Stimulated activated CD4-positive, alpha-beta T cell treated with anti-CD3 and anti-CD28 coated beads, TNF-alpha, amount 100 ng/mL, for 4 hours (primary cell): ENCODE measurements at places on chromosomes 3 and 15.

DNA sequence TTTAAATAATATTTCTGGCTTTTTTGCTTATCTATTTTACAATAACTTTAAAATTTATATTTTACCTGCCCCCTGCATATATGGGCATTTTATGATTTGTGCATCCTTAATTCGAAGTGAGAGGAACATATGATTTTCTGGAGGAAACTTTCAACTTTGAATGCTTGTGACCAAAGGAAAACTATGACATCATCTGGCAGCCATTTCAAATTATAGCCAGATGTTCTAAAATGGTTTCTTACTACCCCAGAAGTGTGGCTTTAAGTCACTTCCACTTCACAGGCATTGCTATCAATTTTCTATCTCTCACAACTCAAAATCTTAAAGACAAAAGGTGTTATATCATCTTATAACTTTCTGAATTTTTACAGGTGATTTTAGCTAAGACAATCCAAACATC lies 508.8 kb downstream of the RBMS3 start:
- no peak for DNase-seq

DNA sequence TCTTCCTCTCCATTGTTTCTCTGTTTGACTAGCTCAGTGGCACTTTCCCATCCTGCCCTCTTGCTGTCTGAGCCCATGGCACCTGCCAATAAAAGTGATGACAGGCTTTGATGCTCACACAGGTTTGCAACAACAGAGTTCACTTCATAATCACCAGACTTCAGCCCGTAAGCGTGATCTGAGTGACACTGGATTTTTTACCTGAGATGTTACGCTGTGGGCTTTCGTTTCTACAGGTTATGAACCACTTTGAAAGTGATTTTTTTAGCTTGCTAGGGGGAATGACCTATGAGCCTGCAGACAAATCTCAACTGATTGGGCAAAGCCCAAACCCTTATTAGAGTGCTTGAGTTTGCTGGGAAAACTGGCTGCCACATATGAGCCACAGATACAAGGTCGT lies 173.9 kb upstream of the ICE2 start:
- no peak for DNase-seq

DNA sequence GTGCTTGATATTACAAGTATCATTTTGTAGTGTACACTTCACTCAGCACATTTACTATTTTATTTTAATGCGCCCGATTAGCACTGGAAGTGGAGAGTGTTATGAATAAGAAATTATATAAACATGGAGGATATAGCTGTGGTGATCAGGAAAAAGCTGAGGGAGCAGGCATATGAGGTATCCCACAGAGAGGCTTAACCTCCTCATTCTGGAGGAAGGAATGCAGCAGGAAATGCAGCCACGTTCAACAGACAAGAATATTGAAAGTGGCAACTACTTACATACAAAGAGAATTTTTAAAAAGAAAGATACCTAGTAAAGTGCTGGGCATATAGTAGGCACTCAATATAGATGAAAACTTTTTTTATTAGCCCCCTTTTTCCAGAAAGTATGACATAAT lies 166.0 kb upstream of the SATB1 start:
- DNase-seq, result no peak

GRCh38 chr15:30992249-30992864 lies 929 bp upstream of the MTMR10 start:
- no peak for DNase-seq

GRCh38 chr3:149247929-149248691 lies 26.5 kb upstream of the CP start:
- no peak for DNase-seq

DNA sequence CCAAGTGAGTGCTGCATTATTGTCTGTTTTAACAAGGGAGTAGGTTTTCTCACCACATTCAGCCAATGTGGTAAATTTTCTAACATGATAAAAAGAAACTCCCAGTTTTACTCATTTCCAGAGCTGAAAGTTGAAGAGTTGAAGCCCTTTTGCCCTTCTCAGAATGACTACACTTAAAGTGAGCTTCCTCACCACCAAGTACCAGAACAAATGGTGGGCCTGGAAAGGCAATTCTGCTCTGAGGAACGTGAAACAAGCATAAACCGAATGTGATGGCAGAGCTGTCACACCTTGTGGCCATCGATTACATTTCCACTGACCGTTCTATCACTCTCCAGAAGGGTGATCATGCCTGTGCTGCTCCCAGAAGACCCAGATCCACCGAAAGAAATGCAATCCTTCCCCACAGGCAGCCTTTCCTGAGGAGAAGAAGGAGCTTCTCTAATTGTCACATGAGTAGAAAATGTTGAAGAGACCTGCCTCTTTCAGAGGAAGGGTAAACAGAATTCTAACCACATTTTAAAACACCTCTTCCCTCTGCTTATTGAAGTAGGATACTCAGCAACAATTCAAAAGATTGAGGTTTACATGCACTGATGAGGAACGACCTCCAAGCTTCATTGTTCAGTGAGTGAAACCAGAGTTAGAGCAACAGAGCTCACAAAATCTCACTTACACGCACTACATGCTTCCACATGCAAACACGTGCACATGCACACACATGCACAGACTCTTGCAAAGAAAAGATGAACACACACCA lies 21.4 kb upstream of the CCR9 start:
- DNase-seq, result no peak

GRCh38 chr15:52290329-52290728 lies 5.3 kb downstream of the MYO5C start:
- DNase-seq, result no peak

DNA sequence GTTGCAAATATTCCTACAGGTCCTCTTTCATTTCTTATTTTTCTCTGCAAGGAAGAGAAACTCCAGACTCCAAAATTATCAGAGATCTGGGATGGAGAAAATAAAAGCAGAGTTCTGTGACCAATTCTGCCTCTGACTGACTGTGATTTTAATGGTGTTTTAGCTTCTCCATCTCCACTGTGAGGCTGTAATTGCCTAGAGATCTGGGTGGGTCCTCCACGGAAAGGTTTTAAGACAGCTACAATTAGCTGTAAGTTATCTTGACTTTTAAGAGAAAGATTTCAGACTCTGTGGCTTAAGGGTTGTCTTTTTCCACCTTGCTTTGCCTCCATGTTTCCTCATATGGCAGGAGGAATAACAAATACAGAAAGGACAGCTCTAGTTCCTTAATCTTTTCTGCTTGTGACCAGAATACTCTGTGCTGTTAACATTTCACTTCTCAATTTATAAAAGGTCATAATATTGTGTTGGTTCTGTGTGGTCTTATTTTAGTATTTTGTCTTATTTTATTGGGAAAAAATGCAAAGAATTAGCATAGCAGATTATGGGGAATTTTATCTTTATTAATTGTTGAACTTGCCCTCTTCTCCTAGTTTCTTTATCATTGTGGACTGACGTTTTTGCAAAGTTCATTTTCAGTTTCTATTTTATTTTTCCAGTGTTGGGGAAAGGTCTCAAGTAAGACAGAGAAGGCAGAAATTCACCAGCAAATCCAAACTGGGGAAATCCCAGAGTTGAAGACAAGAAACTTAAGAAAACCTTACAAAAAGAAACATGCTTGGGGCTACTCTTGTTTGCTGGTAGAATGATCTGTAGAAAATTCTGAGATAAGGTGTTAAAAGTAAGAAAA lies 157.9 kb downstream of the RAP2B start:
- no peak for DNase-seq

- no peak for DNase-seq
Measured at GRCh38 chr3:133838296-133838789, 32.7 kb downstream of the SRPRB start.

DNA sequence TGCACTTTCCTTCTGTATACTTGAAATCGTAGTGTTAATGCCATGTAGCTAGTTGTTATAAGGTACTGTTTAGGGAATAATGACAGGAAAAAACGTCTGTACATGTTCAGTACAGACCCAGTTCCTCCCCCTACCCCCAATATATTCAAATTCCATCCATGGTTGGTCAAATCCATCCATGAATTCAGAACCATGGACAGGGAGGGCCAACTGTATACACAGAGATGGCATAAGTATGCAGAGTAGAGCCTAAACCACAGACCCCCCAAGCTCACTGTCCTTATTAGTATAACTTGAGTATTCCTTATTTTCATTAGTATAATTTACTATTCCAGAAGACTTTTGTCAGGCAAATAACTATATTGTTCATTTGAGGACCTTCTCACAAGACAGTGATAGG lies 51.2 kb upstream of the ADAMTS17 start:
- no peak for DNase-seq

GRCh38 chr3:71581457-71582035 lies 2.0 kb downstream of the FOXP1 start:
- peak; percentile 33 for DNase-seq

- no peak for DNase-seq
Measured at GRCh38 chr3:141493184-141493583, 6.4 kb downstream of the RASA2 start.

DNA sequence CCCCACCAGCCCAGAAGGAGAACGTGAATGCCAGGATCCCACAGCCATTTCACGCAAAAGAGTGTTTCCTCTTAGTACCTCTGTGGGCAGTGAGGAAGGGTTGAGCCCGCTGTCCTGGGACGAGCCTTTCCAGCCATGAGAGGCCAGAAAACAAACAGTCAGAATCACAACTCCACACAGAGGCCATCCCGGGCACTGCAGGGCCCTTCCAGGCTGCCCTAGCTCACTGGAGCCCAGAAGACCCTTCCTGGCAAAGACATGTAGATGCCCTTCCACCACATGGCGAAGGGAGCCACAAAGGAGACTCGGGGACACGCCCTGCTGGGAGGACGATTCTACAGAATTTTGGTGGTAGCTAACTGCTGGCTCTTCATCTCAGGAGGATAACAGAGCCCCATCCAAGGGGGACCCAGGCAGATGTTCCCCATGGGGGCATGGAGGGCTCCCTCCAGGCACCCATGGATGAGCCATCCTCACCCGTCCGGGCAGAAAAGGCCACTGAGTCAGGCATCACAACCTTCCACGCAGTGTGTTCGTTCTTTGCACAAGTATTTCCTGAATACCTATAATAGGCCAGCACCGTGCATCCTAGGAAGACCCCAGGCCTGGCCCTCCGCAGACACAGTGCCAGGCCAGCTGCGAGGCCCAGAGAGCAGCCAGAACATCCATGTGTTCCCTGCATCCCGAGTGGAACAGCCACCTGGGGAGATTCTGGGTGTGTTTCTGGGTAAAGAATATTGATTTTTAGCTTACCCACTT lies 47.2 kb downstream of the SLC12A8 start:
- DNase-seq, result no peak

- DNase-seq, result no peak
Measured at GRCh38 chr3:68953816-68954444, 21.6 kb upstream of the TAFA4 start.

DNA sequence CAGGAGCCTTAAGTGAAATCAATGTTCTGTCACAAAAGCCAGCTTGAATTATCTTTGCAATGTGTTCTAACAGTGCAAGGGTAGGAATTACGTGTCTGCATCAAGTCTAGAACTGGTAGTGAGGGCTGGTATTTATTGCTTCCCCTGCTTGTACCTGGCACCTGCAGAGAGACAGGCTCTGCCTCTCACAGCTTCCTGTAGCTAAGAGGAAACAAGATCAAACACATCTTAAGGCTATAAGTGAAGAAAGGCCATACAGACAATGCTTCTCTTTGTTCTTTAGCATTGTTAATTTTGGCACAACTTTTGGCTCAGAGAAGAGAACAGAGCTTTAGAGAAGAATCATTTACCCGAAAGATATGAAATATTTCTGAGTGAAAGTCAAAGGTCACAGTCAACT lies 479.9 kb downstream of the GRM7 start:
- no peak for DNase-seq

GRCh38 chr3:187367561-187368103 lies 553 bp upstream of the RTP4 start:
- DNase-seq, result no peak

DNA sequence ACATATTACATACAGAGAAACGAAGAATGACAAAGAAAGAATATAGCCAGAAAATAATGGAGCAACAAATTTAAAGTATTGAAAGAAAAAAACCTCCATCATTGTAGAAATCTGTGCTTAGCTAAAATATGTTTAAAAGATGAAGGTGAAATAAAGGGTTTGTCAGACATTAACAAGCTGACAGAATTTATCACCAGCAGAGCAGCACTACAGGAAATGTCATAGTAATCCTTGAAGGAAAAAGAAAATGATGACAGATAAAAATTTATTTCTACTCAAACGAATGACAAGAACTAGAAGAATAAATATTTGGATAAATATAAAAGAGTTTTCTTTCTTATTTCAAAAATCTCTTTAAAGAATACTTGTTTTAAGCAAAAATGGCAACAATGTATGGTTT lies 40.6 kb upstream of the OTOL1 start:
- DNase-seq, result no peak

- no peak for DNase-seq
Measured at GRCh38 chr3:5301651-5302297, 114.3 kb downstream of the EDEM1 start.

DNA sequence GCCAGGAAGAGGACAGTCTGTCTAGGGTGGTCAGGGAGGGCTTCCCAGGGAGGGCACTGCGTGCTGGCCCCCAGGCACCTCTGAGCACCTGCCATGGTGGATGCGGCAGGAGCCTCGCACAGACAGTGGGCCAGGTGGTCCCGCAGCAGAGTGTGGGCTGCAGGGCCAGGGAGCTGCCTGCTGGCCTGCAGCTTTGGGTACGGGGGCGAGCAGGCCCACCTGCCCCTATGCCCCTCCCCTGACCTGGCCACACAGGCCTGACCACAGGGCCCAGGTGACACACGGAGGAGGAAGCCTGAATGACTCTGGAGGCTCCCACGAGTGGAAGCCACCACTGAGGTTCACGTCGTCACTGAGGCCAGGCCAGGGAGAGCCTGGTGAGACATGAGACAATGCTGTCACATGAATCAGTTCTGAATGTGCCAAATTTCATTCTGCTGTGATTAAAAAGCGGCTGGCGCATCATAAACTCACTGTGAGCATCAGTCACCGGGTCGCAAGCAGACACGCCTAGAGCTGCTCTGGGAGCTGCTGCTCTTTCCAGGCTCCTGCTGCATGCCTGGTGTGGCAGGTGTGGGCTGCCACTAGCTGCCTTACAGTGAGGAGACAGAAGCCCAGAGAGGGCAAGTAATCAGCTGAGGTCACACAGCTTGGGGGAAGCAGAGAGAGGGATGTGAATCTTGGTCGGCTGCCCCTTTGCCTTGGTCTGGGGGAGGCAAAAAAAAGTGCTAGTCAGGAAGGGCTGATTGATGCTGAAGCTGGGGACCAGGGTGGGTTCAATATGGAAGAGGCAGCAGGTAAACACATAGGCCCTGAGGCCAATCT lies 39.5 kb upstream of the IQSEC1 start:
- no peak for DNase-seq

GRCh38 chr15:37097144-37097919 lies 3.0 kb downstream of the MEIS2 start:
- no peak for DNase-seq

DNA sequence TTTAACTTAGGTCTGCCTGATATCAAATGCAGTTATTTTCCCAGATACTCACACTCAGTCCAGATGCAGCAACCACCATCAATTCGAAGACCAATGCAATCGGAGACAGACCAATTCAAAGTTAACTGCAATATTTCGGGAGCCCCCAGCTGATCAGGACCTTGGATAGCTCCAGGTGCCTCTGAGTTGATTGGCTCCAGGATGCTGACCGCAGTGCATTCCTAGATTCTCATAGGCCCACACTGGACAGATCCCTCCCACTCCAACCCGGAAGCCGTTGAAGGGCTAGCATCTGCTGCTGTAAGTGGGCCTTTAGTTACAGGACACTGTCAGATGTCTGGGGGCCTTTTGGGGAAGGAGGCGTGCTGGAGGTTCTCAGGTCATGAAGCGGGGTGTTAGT lies 89.5 kb upstream of the ATP2B2 start:
- DNase-seq, result no peak
